ENCODE measurements at places on chromosomes 12 and 14.

GRCh38 chr12:77578466-77579220 lies 252.1 kb upstream of the NAV3 start:
- DNase-seq = no peak

GRCh38 chr14:65239938-65240296 lies 137.6 kb upstream of the MAX start:
- DNase-seq = no peak

DNA sequence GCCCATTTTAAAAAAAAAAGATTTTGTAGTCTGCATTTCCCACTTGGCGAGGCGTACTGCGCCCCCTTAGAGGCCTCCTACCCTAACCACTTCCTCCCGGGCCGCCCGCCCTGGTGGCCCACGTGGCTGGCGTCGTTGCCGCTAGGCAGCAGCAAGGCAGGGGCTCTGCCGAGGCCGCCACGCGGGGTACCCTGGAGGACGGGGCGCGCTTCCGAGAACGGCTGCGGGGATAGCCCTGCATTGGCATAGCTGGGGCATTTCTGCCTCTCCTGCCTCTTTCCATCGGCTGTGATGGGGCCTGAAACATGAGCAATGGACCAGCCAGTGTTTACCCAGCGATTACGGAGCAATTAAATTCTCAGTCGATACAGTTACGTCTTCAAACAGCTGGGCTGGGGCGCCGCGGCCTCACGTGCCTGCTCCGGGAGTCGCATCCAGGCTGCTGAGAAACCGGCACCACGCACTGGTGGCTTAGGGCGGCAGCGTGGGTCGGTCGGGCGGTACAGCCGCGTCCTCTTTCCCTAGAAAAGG lies 38.0 kb downstream of the IQSEC3 start:
- DNase-seq = no peak

- no peak for DNase-seq
These were observed 531 bp upstream of the EML1 start for GRCh38 chr14:99792551-99793212.

DNA sequence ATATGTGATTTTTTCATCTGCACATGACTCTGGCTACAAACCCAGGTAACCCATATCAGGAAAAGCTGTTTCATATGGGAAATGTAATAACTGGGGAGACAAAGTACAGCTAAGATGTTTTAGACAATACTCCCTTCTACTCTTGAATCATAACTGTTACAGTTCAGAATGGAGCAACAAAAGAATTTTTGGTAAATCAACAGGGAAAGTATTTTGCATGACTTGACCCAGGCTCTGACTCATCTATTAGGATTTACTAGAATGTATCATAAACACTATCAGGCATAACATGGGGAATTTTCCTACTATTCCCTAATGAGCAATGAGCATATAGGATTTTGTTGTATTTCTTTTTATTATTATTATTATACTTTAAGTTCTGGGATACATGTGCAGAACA lies 553.0 kb downstream of the SLC16A7 start:
- DNase-seq = no peak

DNA sequence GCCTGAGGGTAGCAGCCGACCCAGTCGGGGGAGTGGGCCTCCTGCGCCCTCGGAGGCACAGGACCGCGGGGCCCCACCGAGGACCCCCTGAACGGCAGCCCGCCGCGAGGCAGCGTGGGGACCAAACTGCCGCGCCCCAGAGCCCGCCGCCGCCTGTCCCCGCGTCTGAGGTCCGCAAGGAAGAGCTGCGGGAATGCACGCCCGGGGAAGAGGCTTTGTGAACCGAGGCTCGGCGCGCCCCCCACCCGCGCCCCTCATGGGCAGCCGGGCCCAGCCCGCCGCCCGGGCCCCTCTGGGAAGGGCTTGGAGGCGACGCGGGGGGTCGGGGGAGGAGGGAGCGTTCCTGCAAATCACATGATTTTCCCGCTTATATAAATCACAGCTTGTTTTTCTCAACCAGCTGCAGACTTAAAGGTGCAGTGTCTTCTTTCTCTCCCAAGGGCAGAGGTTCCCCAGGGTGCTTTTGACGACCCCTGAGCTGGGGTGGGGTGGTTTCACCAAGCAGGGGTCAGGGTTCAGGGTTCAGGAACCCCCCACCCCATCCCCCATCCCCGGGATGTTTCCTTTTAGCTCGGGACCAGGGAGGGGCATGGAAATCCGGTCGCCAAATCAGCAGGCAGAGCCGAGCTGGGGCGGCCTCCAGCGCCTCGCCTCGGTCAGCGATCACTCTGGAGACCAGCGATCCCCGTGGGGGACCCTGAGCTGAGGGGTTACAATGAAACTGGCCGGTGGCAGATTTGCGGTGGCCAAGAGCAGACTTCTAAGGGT lies 44.7 kb upstream of the ATP23 start:
- peak; percentile 82 for DNase-seq

DNA sequence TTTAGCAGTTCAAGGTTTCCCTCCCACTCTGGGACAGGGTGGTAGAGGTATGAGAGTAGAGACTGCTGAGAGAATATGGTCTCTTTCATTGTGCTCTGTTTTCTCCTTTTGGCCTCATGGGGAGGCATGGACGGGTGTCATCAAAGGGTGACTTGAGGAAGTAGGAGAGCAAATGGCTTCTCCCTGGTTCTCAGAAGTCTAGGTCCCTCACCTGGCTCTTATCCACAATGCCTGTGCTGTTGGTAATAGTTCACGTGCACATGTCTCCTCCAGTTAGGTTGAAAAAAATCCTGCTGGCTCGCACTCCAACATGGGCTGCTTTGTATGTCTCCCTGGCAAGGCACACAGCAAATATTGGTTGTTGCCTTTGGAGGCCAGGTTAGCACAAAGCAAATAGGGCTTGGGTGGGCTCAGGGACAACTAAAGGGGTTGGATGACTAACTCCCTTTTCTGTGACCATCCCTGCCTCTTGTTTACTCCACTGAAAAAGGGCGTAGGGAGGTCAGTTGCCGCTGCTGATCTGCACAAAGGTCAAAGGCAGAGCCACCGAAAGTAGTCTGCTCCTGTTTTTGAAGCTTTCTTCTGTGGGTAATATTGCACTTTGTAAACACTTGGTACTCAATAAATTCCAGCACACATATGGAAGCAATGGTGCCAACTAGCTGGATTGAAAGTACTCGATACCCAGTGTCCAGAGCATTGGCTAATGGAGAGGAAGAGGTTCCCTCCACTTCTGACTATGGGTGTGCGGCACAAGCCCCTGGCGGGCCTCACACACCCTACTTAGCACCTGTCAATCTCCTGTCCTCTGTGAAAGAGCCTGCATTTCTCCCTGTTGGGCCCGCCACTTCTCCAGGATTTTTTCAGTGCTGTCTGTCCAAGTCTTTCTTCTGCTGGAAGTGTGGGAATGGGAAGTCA lies 121.8 kb downstream of the SLC38A6 start:
- DNase-seq = no peak

GRCh38 chr12:22229652-22230279 lies 104.7 kb downstream of the ST8SIA1 start:
- no peak for DNase-seq

GRCh38 chr12:91250273-91250665 lies 67.7 kb upstream of the DCN start:
- DNase-seq = no peak

DNA sequence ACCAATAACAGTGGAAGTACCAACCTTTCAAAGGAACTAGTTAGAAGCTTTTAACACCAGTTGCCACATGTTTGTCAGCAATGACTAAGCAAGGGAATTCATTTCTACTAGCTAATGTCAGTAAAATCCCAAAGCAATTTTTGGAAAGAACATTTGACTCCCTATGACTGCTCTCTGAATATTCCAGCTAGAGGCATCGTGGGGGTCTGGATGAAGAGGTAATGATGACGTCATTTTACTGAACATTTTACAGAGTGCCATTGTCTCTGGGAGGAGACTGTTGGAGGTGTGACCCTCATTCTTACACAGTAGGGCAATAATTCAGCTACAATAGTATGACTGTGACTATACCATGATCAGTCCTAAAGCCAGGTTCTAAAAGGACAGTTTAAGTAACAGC lies 204.8 kb downstream of the ITPR2 start:
- DNase-seq = no peak

DNA sequence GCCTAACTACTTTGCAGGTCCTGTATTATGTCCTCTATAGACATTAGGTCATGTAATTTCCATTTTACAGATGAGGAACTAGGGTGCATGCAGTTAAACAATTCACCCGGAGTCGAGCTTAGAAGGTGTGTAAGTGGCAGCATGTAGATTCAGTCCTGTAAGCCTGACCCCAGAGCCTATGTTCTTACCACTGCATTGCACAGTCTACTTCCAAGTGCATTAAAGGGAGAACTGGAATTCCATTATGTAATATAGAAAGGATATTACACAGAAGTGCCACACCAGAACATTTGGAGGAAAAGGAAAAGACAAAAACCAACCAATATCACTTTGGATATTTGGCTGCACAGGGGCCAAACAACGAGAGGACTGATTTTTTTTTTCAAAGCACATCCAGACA lies 1.2 kb downstream of the GLT8D2 start:
- DNase-seq = no peak

- no peak for DNase-seq
These were observed 1.2 kb upstream of the IRAK3 start for GRCh38 chr12:66187821-66188220.

DNA sequence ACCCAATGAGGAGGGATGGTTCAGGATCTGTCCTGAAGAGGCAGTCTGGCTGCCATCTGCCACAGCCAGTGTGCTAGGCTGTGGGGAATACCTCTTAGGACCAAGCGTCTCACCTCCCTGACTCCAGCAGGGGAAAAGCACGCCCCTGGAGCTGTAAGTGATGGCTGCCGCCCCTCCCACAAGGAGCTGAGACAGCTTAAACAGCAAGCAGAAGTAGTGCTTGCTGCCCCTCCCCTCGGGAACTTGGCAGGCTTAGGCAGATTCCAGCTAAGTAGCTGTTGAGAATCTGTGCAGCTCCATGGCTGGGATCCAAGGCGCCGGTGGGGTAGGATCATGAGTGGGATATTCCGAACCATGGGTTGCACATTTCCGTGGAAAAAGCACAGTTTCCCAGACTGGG lies 360.4 kb upstream of the MDGA2 start:
- peak; percentile 58 for DNase-seq

DNA sequence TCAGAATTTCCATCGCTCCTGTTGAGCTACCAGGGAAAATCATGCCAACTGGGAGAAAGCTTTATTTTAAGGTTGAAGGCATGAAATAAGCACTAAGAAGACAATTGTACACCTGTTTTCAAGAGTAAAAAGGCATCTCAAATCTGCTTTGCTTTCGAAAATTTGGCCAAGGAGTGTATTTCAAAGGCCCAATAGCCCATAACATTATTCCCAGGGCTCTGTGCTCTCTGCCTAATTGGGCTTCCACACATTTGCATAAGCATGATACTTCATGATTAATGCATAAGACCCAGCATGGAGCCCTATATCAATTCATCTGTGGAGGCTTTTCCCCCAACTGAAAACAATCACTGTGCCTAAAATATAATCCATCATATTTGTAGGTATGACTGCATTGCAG lies 258.5 kb downstream of the NOVA1 start:
- DNase-seq = no peak

- DNase-seq = no peak
These were observed 12.8 kb downstream of the DIP2B start for GRCh38 chr12:50517421-50518048.

- DNase-seq = no peak
These were observed 465.8 kb downstream of the CCER1 start for GRCh38 chr12:90489141-90489540.

DNA sequence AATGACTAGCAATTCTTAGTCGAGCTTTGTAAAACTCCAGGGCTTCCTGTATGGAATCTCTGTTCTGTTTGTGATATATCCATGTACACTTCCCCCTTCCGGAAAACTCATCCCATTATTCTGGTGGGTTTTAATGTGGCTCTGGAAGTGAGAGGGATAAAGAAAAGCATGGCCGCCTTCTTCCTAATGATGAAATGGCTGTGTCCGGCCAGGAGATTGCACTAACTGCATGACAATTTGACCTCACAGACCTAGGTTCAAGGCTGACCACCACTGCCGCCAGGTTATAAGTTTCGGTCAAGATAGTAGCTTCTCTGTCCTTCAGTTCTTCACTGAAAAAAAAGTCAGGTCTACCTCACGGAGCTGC lies 41.0 kb upstream of the NPAS3 start:
- no peak for DNase-seq

DNA sequence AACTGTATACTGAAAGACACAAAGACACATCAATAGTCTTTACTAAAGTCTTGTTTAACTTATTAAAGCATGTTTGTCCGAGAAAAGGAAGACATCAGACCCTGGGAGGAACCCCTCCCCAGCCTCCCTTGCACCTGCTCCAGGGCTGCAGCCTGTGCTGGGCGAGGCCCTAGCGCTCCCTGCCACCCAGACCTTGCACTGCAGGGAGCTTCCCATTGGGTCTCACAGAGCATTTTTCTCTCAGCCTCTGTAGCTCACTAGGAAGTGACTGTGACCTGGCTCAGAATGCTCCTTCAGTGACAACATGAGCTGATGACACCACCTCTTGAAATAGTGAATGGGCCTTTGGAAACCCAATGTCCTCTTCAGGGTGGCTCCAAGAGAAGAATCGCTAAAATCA lies 461.2 kb downstream of the TMEM121 start:
- DNase-seq = no peak

DNA sequence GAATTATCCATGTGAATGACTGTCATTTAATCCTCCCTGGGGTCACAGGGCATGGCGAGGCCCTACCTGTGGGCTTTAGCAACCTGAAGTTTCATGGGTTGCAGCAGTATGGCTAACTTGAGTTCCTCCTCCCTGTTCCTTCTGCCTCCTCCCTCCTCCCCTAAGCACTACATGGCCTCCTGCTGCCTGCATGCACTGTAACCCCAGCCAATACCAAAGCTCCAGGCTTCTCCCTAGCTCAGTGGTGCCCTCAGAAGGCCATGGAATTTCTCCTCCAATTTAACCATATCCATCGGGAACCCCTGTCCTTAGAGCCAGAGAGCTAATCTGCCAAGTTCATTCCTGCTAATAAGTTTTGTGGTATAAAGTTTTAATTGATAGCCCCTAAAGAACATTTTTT lies 95.1 kb downstream of the NT5DC3 start:
- DNase-seq = peak; percentile 74

GRCh38 chr12:108855284-108856169 lies 1.9 kb downstream of the SSH1 start:
- no peak for DNase-seq

- DNase-seq = no peak
These were observed 172.8 kb upstream of the LMNTD1 start for GRCh38 chr12:25725931-25726330.

DNA sequence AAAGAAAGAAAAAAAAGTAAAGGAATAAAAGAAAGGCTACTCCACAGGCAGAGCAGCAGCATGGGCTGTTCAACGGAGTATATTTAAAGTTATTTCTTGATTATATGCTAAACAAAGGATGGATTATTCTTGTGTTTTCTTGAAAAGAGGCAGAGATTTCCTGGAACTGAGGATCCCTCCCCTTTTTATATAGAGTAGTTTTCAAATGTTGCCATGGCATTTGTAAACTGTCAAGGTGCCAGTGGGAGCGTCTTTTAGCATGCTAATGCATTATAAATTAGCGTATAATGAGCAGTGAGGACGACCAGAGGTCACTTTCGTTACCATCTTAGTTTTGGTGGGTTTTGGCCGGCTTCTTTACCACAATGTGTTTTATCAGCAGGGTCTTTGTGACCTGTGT lies 383.0 kb downstream of the PCNX1 start:
- DNase-seq = no peak

GRCh38 chr14:94343238-94344005 lies 20.3 kb upstream of the SERPINA6 start:
- no peak for DNase-seq

Measured in islet precursor cell (in vitro differentiated cells).